CD4-positive, CD25-positive, alpha-beta regulatory T cell (primary cell): ENCODE measurements at places on chromosomes 5 and 9. TPM values are rescaled to one million over a fixed set of nuclear protein-coding genes. Genes with fewer than 3 reads are reported as not detected.

DNA sequence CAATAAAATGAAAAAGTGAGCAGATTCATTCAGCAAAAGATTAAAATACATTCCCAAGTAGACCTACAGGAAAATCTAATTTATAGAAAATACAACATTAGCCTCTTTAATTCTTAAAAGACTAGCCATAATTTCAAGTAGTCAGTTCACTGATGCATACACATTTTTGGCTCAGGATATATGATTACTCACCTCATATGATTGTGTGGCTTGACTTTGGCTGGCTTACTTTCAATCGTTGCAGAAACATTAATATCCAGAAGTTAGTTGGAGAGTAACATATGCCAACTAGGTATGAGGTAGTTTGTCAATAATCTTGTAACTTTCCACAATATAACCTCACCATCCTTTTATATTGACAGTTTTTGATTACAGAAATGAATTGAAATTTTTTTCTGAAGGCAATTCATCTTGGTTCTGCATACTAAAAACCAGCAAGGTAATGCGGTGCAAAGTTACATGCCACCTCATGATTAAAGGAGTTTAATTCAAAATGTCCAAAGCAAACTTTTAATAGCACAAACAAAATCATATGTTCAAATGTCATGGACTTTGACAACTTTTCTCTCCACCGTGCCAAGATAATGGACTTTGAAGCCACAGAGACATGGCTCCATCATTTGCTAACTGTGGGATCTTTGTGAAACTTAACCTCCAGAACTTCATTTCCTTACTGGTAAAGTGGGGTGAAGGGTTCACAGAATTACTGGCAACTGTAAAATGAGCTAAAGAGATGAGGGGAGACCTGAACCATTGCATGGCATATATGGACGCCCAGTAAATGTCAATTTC is 76.6 kb upstream of the PAM start:
- no peak overlapping the region for H3K27ac ChIP-seq
- H3K4me3 ChIP-seq = no peak overlapping the region

DNA sequence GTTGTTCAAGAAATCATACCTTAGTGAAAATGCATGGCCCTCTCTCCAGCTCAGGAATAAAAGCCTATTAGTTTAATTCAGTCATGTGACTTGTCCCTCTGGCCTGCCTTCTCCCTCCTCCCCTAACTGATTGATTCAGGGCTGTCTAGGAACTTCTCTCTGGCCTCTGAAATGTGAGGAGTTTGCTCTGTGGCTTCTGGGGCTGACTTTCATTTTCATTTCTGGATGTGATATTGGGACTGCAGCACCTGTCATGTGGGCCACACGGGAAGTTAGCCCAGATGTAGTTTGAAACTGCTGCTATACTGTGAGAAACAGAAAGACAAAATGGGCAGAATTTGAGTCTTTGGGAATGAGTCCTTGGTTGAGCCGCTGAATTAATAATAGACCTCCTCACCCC is 44.8 kb downstream of the PARP8 start:
- DNase-seq = peak; percentile 87
- H3K4me3 ChIP-seq = peak overlapping the region; percentile 67
- peaks cover 36% of the 10 kb centered on the region for H3K4me1 ChIP-seq
- H3K27me3 ChIP-seq = no peaks in the 10 kb centered on the region
- no peaks in the 10 kb centered on the region for H3K36me3 ChIP-seq

DNA sequence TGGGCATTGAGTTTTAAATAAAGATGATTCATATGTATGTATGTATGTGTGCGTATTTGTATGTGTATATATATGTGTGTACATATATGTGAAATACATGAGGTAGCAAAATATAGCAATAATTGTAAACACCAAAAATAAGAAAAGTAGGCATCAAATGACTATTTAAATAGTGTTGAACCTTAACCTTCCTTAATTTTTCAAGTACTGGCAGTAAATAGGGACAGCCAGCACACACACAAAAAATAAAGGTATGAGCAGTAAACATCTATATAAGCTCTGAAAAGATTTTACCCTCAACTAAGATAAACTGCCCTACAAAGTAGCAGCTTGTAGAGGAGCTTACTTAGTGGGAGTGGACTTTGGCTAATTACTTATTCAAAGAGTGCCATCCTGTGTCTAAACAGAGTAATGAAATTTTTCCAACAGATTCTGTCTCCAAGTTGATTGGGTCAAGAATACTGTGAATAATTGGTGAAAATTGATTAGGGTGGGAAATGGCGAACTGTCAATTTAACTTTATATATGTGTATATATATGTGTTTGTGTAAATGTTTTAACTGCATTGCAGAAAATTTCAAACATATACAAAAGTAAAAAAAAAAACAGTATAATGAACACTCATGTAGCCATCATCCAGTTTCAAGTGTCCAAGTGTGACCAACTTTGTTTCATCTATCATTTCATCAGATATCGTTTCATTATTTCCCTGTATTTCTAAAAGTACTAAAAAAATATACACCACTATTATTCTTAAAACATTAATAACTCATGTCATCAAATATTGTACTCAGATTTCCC is 2.0 kb upstream of the ADAMTS6 start:
- DNase-seq = no peak
- H3K4me3 ChIP-seq = peak overlapping the region; percentile 89
- peaks cover 35% of the 10 kb centered on the region for H3K4me1 ChIP-seq
- H3K27ac ChIP-seq = no peak overlapping the region
- peaks cover 20% of the 10 kb centered on the region for H3K27me3 ChIP-seq

Gene FBXO4
- total RNA-seq = 11.9 TPM

DNA sequence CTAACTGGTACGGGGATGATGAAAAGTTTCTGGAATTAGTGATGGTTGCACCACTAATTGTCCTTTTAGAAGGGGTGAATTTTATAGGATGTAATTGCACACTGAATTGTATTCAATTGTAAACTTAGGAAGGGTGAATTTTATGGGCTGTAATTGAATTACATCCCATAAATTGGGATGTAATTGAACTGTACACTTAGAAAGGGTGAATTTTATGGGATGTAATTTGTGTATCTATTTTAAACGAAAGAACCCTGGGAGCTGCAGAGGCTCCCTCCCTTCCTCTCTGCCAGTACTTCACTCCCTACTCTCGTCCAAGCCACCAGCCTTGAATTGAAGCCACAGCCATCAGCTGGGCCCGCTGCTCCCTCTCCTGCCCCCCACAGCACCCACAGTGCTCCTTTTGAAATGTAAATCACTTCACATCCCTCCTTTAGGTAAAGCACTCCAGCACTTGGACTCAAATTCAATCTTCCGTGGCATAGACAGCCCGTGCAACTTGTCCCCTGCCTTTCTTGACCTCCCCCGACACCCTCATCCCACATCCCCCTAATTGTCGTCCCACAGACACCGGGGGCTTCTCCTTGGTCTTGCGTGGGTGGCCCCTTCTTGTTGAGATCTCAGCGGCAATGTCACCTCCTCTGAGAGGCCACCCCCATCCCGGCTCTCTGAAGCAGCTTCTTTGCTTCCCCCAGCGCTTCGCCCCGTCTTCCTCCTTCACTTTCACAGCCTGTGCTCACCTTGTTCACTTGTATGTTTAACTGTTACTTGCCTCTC is 84.2 kb upstream of the HRH2 start:
- H3K4me1 ChIP-seq = no peaks in the 10 kb centered on the region
- no peak for DNase-seq
- no peaks in the 10 kb centered on the region for H3K27me3 ChIP-seq

DNA sequence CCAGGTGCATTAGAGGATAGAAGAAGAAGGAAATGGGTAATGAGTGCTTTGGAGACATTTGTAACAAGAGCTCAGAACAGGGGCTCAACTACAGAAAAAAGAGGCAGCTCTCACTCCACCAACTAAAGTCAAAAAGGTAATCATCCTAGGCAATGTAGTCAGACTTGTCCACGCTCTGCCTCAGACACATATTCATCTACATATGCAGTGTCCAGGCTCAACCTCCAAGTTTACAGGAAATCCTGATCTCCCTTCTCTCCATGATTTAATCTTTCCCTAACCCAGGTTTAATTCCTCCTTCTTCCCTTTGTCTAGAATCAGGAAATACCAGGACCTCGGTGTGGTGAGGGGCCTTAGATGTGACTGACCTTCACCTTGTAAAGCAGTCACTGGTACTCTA is 65.7 kb upstream of the SELENOP start:
- no peaks in the 10 kb centered on the region for H3K36me3 ChIP-seq
- H3K27ac ChIP-seq = no peak overlapping the region
- H3K27me3 ChIP-seq = peaks cover 5% of the 10 kb centered on the region
- no peaks in the 10 kb centered on the region for H3K4me1 ChIP-seq

- no peak overlapping the region for H3K27ac ChIP-seq
- no peaks in the 10 kb centered on the region for H3K36me3 ChIP-seq
- H3K4me1 ChIP-seq = no peaks in the 10 kb centered on the region
- peaks cover 5% of the 10 kb centered on the region for H3K27me3 ChIP-seq
- no peak overlapping the region for H3K4me3 ChIP-seq
These were observed 96.0 kb downstream of the LIX1 start for GRCh38 chr5:97046270-97046982.

Gene NTNG2
- total RNA-seq = 14.7 TPM

Gene GRK6
- total RNA-seq = 228 TPM

DNA sequence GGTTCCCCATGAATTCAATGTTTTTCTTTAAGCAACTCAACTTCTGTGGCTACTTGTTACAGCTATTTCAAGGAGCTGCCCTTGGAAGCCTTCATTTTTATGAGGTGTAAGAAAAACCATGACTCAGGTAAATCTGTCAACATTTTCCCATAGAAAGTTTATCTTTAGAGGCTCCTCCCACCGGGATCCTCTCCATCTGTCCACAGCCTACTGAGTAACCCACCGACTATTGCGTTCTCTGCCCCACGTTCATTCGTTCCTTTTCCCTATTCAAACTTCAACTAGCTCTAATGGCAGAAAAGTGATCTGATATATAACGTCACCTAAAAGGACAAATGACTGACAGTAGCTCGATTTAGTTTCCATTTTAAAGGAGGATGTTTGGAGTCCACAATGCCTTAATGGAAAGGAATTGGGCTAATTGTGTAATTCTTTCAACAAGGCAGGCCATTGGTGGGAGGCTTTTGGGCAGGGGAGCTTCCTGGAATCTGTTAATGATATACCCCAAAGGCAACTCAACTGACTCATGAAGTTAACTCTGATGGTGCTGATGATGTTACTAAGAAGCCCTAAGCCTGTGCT is 29.3 kb upstream of the NR3C1 start:
- no peaks in the 10 kb centered on the region for H3K36me3 ChIP-seq
- peaks cover 31% of the 10 kb centered on the region for H3K4me1 ChIP-seq
- no peak overlapping the region for H3K27ac ChIP-seq
- H3K27me3 ChIP-seq = no peaks in the 10 kb centered on the region
- DNase-seq = no peak

Gene PDGFRB
- not detected for total RNA-seq

DNA sequence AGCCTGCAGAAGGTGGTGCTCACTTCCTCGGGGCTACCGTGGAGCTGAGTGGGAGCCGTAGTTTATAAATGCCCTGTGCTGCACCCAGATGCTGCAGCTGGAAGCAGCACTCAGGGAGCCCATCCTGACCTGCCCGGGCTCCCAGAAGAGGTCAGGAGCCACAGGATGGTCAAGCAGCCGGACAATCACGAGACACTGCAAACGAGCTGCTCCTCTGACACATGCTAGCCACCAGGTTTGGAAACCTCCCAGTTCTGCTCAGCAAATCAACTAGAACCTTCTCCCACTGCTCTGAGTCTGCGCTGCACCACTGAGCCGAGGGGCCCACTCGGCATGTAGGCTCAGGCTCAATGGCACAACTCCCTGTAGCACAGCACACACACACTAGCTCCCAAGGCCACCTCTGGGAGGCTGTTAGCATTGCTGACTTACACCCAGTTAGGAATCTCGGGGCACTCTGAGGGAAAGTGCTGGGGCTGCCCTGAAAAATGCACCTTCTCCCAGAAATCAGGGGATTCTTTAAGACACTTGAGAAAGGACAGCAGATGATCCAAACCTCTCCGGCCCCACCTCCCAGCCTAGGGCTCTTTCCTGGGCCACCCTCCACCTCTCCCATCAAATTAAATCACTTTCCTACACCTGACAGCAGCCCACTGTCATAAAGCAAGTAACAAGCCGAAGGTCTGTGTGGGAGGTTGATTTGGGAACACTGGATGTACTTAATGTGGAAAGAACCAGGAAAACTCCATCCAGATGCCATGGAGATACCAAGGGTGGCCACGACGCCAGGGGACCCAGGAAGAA is 59.1 kb downstream of the PSMB7 start:
- no peaks in the 10 kb centered on the region for H3K27me3 ChIP-seq
- H3K4me1 ChIP-seq = peaks cover 7% of the 10 kb centered on the region
- H3K27ac ChIP-seq = no peak overlapping the region
- no peak for DNase-seq
- H3K36me3 ChIP-seq = peaks cover 53% of the 10 kb centered on the region

- no peaks in the 10 kb centered on the region for H3K4me1 ChIP-seq
- no peaks in the 10 kb centered on the region for H3K36me3 ChIP-seq
- no peak overlapping the region for H3K4me3 ChIP-seq
- H3K27me3 ChIP-seq = no peaks in the 10 kb centered on the region
These were observed 43.9 kb downstream of the ARRDC3 start for GRCh38 chr5:91339063-91339705.

Gene RETREG1
- total RNA-seq = 31.0 TPM

- H3K27ac ChIP-seq = no peak overlapping the region
- no peak overlapping the region for H3K4me3 ChIP-seq
- H3K4me1 ChIP-seq = peaks cover 8% of the 10 kb centered on the region
- no peaks in the 10 kb centered on the region for H3K27me3 ChIP-seq
- H3K36me3 ChIP-seq = peaks cover 25% of the 10 kb centered on the region
These were observed 66.0 kb downstream of the MAN2A1 start for GRCh38 chr5:109755761-109756160.

DNA sequence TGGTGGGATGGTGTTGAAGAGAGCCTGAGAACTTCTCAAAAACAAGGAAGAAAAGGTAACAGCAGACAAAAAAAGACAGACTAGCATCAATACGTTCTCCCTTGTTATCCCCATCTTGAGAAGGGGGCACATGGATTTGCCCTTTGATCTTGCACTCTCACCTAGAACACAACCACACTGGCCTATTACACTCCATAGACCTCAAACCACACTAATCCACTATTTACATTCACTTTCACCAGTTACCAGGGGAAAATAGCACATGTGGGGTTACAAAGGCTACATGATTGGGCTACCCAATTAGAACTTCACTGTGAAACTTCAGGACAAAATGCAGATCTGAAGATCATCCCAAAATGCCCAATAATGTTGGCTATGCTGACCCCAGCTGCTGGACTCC is 72.6 kb upstream of the SELENOP start:
- H3K27me3 ChIP-seq = peaks cover 29% of the 10 kb centered on the region
- H3K27ac ChIP-seq = no peak overlapping the region
- no peaks in the 10 kb centered on the region for H3K4me1 ChIP-seq
- no peak overlapping the region for H3K4me3 ChIP-seq

Gene CEL
- total RNA-seq = 0.37 TPM

- H3K27me3 ChIP-seq = no peaks in the 10 kb centered on the region
- DNase-seq = no peak
- no peak overlapping the region for H3K4me3 ChIP-seq
- H3K4me1 ChIP-seq = no peaks in the 10 kb centered on the region
These were observed 221.3 kb downstream of the GRIA1 start for GRCh38 chr5:153711755-153712154.

Gene ANXA2R
- 38.7 TPM for total RNA-seq

DNA sequence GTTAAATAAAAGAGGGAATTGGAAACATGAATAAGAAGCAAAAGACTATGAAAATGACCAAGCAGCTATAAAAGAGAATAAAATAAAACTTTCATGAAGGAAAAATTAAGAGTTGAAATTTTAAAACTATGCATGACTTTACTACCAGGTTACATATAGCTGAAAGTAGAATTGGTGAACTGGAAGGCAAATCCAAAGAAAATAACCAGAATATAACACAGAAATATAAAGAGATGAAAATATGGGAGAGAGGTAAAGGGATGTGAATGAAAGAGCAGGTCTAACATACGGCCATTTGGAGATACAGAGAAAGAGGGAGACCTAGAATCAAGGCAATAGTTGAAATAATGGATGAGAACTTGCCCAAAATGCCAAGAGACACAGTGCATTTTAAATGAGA is 42.9 kb upstream of the TDRD7 start:
- no peaks in the 10 kb centered on the region for H3K4me1 ChIP-seq
- H3K4me3 ChIP-seq = no peak overlapping the region
- H3K27me3 ChIP-seq = no peaks in the 10 kb centered on the region

Gene KDM4C
- total RNA-seq = 99.0 TPM
